GM23248 (cell line): ENCODE measurements at places on chromosomes 1 and 21. TPM values are rescaled to one million over a fixed set of nuclear protein-coding genes. Genes with fewer than 3 reads are reported as not detected.

- DNase-seq = no peak
Observed at GRCh38 chr1:203026666-203027663, 674 bp downstream of the PPFIA4 start.

DNA sequence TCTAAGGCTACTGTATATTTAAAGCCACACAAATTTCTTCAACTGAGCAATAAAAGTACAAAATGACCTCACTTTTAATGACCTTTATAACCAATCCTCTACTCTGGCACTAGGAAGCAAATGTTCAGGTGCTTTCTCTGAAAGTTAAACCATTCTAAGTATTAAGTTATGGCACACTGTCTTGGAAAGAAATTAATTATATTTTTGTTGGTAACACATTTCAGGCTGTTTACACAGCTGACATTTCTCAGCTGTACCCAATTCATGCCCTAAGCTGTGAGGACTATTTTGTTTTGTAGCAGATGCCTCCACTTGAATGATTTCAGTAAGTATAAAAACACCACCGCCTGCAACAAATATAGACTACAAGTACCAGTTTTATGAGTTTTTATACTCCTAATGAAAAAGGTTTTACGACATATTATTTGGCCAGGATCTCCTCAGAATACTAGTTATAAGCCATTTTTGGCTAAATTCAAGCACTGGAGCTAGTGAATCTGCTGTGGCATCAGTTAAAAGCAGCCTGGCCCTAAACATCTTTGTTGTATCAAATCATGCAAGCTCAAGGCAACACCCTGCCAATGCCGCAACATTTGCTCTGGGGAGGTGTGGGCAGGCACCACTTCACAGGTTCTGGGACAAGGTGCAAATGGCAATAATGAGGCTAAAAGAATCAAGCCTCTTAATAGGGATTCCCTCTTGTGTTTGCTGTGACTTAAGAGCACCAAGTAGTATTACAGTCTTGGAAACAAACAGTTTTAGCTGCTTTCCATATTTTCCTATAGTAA lies 228.4 kb upstream of the DMRTA2 start:
- no peak for DNase-seq

- DNase-seq = no peak
Observed at GRCh38 chr1:54842963-54843362, 41.8 kb upstream of the TTC22 start.

DNA sequence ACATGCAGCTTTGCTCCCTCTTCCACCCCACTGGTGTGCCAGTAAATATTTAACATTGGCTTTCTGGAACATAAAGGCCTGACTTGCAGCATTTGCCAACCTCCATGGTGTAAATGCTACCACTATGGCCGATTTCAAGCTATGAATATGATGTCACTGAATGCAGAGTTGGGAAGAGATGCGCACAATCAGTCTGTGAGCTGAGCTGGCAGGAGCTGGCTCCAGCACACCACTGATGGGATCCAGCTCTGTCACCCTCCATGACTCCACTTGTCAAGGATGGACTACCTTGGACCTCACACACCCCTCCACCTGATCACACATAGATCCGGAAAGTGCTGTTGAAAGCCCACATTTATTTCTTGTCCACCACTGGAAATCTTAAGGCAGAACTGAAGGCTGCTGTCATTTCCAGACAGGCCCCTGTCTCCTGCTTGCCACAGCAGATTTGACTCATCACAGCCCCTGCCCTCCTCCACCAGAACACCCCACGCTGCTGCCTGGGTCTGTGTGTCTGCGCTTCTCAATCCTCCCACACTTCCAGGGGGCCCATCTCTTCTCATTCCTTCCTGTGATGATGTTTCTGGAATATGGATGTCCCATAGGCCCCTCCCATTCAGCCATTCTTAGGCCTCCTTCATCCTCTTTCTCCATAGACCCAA lies 82.2 kb upstream of the BCAR3 start:
- DNase-seq = no peak

The CCDC185 gene
- total RNA-seq = not detected in 2 replicates
